CD4-positive, alpha-beta T cell treated with Interleukin-17A for 1 hour (primary cell): ENCODE measurements at places on chromosomes 11 and 22.
A peak's percentile ranks its signal among the peaks of the same experiment; 100 is the strongest.

DNA sequence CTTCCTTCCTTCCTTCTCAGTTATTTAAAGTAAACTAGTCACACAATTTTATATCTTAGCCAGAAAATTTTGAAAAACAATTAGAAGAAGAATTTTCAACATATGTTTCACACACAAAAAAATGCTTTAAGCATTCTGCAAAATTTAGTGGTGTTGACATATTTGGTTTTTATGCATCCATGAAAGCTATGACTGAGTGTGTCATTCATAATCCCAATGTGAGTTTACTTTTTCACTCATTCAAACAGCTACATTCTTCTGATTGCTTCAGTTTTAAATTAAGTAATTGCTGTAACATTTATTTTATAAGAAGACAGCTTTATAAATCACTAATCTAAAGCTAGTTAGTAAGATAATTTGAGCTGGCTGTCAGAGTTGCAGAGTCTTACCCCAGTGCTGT is 453.5 kb downstream of the LRRC4C start:
- no peak for DNase-seq

DNA sequence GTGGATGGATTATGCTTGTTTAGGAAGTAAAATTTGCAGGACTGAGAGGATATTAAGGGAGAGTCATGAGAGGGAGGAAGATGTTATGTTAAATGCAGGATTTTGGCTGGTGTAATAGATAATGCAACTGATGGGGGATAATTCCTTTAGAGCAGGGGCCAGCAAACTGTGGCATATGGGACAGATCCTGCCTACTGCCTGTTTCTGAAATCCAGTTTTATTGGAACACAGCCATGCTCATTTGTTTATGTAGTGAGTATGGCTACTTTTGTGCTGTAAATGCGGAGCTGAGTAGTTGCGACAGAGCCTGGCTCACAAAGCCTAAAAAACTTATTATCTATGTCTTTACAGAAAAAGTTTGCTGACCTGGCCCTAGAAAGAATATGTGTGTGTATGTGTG is 66.6 kb upstream of the MPPED2 start:
- no peak for DNase-seq

- no peak for DNase-seq
Measured at GRCh38 chr11:130109386-130109785, 39.7 kb downstream of the APLP2 start.

DNA sequence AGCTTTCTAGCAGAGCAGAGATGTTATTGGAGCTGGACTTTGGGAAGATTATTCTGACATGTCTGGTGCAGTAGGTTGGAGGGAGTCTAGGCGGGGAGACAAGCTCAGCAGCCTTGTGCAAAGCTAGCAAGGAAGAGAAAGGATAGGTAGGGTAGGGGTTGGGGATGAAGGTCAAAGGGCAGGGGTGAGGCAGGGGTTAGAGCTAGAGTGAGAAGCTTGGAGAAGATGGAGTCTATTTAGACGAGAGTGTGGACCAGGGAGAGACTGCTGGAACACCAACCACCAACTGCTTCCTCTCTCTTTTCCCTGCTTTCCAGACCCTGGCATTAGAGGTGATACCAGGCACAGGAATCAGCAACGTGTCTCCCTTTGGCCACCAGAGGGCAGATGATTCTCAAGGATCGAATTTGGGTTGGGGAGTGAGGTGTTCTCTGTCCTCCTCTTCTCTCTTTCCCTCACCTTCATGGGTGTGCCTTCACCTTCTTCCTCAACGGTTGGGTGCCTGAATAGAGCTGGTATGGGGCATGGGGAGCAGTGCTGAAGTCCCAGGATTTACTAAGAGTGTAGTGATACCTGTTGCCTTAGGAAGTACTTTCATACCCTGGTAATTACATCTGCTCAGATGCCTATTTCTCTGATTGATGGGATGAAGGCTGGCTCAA is 1.8 kb upstream of the MARK2 start:
- peak; percentile 85 for DNase-seq

DNA sequence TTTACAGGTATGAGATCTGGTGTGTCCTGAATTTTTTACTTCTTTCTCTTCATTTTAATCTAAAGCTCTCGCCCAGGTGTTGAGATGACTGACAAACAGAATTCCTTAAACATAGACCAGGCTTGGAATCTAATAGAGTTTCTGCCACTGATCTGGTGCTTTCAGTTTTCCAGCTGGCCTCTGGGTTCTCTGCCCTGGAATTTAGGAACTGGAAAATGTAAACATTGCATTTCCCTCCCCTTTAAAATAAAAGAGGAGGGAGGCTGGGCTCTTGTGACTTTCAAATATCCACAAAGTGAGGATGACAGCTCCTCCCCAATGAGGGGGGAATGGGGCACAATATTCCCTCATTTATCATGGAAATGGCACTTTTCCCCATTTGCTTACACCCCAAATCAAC is 5.0 kb downstream of the PAMR1 start:
- DNase-seq: no peak

GRCh38 chr11:63240098-63240497 is 3.3 kb downstream of the SLC22A25 start:
- no peak for DNase-seq

DNA sequence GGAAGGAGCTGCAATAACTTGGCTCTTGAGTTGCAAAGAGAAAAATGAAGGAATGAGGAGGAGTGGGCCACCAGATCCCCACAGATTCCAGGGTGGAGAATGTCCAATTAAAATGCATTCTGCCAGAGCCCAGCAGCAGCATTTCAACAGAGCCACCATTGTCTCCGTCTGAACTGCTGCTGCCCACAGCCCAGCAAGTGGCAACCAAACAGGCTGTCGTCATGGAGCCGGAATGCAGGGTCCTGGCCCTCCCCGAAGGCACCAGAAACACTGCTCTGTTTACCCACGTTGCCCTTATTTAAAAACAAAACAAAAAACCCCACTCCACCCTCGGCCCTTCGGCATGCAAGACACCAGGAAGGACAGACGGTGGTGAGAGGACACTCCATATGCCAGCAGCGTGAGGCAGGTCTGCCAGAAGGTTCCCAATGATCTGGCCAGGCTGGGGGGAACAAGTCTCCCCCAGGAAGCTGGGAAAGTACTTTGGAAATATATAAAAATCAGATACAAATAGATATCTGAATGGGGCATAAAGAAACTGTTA is 32.5 kb downstream of the PLEKHA7 start:
- DNase-seq: no peak
